Dermis blood vessel endothelial cell (primary cell): ENCODE measurements at places on chromosomes 5 and 9. TPM values are rescaled to one million over a fixed set of nuclear protein-coding genes. Genes with fewer than 3 reads are reported as not detected.

Gene EXOSC3
- 28.7 and 29.4 TPM in 2 replicates for total RNA-seq

Gene SLC1A3
- under 0.01 TPM in 1 of 2 replicates, not detected in the other for total RNA-seq

Gene HTR4
- 0.14 TPM in 1 of 2 replicates, not detected in the other for total RNA-seq

Gene BASP1
- 4.4 and 9.3 TPM in 2 replicates for total RNA-seq

Gene TCF7
- total RNA-seq = 0.19 and 0.34 TPM in 2 replicates

Gene CRB2
- not detected in 2 replicates for total RNA-seq

Gene PROB1
- 6.1 and 9.2 TPM in 2 replicates for total RNA-seq

Gene PCDHA6
- total RNA-seq = 0.09 and 0.17 TPM in 2 replicates
